ENCODE measurements at places on chromosomes 12 and 14.

DNA sequence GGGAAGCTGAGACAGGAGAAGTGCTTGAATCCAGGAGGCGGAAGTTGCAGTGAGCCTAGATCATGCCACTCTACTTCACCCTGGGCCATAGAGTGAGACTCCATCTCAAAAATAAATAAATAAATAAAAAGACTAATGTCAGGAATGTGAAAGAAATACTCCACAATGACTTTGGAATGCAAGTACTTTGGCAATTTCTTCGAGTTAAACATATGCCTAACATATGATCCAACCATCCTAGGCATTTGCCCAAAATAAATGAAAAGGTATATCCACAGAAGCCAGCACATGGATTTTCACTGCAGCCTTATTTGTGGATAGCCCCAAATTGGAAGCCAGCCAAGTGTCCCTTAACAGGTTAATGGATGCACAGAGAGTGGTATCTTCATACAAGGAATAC, 357.9 kb upstream of the TMEM132C start:
- DNase-seq, result no peak

DNA sequence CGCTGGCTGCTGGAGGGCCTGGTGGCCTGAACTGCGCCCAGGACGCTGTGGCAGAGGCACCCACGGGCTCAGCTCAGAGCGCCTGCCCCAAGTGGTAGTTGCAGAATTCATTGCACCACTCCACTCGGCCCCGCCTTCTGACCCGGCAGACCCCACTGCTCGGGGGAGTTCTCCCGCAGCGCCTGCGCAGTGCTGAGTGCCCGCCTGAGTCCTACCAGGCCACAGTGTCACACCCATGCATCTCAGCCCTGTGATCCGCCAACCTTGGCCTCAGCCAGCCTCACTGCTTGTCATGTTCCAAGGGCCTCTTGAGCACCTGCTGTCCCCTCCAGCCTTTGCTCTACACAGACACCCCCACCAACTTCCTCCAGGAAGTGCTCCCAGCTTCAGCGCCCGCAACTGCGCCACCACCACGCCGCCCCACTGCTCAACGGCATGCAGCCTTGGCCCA, 12.2 kb downstream of the DEGS2 start:
- no peak for DNase-seq

GRCh38 chr14:78633752-78634151, 463.6 kb downstream of the NRXN3 start:
- DNase-seq, result no peak

GRCh38 chr12:130460611-130461446, 123.1 kb downstream of the PIWIL1 start:
- peak; percentile 8 for DNase-seq

- DNase-seq, result no peak
Measured at GRCh38 chr12:121678716-121679300, 9.4 kb upstream of the MORN3 start.

DNA sequence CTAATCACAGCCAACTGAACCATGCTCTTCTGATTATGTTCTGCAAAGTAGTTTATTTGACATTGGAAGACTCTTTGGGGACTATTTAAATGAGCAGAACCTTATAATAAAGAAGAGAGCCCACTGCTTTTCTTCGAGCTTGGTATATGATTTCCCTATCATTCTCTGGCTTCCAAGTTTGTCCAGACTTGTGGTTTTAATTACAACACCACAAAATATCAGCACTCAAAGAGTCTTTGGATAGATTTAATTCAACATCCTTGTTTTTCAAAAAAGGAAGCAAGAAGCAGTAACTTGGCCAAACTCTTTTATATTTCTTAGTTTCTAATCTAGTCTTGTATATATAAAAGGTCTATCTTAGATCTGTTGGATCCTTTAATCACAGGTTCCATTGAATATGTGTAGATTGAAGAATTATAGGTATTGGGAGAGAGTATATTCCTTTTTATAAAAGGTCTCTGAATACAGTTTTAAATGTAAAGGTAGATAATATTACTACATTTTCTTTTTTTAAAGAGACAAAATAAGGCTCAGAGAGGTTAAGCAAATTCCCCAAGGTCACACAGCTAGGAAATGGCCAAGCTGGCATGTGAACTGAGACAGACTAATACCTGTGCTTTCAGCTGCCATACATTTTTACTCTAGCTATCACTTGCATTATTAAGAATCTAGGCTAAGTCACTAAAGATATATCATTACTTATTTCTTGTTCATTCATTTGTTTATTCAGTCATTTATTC, 172.8 kb downstream of the SSPN start:
- DNase-seq, result no peak

DNA sequence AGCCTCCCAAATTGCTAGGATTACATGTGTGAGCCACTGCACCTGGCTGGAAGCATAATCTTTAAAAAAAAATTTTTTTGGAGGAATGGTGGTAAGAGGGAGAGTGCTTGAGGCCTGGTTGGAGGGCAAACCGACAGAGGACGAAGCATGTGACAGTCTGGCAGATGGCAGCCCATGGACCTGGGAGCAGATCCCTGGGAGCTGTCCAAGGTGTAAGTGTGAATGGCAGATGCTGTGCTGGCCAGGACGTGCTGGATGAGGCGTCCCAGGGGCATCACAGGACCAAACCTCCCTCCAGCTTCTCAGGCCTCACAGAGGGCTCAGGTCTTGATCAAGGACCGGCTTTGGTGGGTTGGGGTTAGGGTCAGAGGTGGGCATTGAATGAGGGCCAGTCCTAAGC, 128.4 kb upstream of the NCOR2 start:
- DNase-seq, result no peak

GRCh38 chr12:72684491-72684890, 412.3 kb downstream of the TRHDE start:
- DNase-seq, result no peak

- DNase-seq, result no peak
Measured at GRCh38 chr14:99593971-99594841, 9.8 kb downstream of the CCDC85C start.

DNA sequence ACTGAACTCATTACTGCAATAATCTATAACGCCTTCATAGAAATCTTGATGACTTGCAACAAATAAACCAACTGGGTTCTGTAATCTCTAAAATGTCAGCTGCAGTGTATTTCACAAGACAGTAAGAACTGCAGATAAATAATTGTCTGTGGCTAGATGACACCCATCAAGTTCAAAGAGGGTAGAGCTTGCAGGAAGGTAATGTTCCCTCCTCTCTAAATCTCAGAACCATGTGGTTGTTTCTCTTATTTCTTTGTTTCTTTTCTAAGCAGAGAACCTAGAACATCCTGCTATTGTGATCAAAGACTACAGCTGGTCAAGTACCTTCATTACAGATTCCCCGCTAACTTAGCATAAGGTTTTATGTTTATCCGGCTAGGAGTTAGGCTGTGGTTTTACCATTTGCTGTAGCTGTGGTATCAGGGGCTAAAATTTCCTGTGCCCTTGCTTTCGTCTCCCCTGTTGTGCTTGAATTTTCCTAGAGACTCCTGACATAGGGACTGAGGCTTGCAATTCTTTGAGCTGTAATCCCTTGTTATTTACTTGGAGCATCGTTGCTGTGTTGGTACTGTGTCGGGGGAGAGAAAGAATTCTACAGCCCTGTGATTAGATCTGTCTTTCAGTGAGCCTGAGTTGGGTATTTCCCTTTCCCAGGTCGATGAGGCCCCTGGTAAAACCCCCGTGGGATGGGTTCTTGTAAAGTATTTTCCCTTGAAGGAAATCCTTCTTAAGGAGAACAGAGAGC, 253.1 kb upstream of the BTG1 start:
- DNase-seq, result no peak

DNA sequence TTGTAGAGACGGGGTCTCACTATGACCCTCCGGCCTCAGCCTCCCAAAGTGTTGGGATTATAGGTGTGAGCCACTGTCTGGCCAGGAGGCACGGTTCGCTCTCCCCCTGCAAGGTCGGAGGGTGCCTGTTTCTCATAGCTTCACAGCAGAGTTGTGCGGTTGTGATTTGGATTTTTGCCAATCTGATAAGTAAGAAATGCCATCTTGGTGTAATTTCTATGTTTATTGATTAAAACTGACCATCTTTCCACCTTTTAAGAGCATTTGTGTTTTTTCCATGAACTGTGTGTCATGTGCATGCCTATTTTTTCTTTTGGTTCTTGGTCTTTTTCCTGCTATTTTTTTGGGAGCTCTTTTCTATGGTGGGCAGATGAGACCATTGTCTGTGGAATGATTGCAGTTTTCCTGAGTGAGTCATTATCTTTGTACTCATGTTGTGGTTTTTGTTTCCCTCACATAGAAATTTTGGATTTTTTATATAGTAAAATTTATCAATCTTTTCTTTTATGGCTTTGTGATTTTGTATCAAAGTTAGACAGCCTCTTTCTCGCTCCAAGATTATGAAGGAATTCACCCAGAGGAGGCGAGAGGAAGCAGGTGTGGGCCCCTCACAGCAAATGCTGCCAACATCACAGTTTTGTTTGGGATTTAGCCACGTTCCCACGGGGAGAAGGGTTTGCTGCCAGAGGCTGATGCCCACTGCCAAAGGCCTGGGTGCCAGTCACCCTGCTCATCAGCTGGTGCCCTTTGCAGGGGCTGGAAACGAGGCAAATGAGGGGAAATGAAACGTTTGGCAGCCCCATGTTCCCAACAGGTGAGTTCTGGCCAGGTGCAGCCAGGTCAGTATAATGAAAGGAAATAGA, 47.2 kb downstream of the RFX4 start:
- no peak for DNase-seq

DNA sequence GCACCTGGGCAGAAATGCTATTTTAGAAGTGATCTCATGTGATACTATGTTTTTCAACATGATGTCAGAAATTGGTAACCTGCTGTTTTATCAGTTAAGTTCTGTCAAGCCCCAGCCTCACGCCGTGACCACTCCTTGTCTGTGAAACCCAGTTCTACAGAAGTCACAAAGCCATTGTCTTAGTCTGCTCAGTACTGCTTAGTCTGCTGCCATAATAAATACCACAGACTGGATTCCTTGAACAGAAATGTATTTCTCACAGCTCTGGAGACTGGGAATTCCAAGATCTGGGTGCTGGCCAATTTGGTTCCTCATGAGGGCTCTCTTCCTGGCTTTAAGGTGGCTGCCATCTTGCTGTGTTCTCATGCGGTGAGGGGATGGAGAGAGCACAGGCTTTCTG, 176.9 kb downstream of the PRKCH start:
- DNase-seq, result no peak

GRCh38 chr12:57897286-57897974, 43.9 kb upstream of the ATP23 start:
- DNase-seq, result no peak

DNA sequence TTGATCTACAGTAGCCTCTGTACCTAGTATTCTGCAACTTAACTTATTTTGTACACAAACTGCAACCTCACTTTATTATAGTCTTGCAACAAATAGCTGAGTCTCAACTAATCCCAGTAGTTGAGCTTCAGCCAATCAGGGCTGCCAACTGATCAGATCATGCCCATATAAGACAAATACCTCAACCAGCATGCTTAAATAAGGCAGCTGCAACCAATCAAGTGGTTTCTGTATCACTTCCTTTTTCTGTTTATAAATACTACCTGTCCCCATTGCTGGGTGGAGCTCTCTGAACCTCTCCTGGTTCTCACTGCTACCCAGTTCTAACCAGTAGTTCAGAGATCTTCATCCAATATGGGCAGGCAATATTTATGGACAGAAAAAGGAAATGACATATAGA, 248.5 kb upstream of the FBXO33 start:
- DNase-seq, result no peak

GRCh38 chr12:92146497-92147224, 1.0 kb upstream of the BTG1 start:
- DNase-seq, result no peak

- DNase-seq, result no peak
Measured at GRCh38 chr14:52150162-52150561, 81.3 kb upstream of the NID2 start.

DNA sequence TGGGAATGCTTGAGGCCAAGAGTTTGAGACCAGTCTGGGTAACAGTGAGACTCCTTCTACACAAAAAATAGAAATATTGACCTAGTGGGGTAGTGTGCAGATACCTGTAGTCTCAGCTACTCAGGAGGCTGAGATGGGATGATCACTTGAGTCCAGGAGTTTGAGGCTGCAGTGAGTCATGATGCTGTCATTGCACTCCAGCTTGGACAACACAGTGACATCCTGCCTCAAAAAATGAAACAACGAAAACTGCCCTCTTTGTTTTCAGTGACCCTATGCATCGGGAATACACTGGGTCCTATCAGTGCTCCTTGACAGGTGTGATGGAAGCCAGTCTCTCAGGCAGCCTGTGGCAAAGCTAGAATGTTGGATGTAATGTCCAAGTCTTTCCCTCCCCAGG, 311.5 kb upstream of the OR4E1 start:
- DNase-seq, result no peak

GRCh38 chr12:11829764-11830194, 180.3 kb downstream of the ETV6 start:
- DNase-seq, result no peak

DNA sequence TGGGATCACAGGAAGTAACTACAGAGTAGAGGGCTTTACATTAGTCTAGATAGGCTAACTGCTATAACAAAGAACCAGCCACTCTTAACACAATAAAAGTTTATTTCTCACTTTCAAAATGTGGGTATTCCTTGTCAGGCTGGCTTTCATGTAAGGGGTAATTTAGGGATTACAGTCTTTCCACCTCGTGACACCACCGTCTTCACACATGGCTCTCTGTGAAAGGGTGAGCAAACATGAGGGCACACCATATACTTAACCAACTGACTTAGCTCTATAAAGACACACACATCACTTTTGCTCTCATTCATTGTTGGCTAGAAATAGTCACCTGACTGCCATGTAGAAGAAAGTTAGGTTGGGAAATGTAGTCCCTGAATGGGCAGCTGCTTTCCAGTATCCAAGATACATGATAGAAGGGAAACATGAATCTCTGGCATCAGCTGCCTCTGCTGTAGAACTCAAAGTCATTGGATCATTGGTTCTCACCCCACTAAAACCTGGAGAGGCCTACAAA, 66.1 kb upstream of the CRY1 start:
- no peak for DNase-seq

- no peak for DNase-seq
Measured at GRCh38 chr12:16325426-16325825, 22.0 kb upstream of the MGST1 start.

- DNase-seq, result no peak
Measured at GRCh38 chr14:25833341-25834126, 764.3 kb downstream of the NOVA1 start.

DNA sequence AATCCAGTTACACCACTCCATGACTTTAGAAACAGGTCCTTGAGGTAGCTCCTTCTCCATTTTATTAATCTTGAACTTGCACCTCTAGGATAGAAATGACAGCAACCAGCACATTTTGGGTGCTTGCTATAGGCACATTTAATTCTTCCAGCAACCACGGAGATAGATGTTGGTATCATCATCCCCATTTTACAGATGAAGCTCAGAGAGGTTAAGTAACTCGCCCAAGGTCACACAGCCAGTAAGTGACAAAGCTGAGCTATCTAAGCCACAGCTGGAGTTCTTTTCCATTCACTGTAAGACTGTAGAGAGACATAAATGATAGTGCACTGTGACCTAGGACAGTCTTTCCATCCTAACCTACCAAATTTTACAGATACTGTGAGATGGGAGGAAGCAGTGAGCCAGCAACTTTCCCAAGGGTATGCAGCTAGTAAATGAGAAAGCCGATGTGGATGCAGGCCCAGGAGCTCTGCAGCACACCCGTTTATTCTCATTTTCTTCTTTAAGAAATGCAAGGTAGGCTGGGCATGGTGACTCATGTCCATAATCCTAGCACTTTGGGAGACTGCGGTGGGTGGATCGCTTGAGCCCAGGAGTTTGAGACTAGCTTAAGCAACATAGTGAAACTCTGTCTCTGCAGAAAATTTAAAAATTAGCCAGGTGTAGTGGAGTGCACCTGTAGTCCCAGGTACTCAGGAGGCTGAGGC, 103.2 kb downstream of the TBX5 start:
- no peak for DNase-seq

GRCh38 chr14:67441256-67441655, 29.3 kb upstream of the PLEK2 start:
- DNase-seq, result no peak

Measured in psoas muscle (tissue), 8 donors.